ENCODE measurements at places on chromosomes 5 and 9.

DNA sequence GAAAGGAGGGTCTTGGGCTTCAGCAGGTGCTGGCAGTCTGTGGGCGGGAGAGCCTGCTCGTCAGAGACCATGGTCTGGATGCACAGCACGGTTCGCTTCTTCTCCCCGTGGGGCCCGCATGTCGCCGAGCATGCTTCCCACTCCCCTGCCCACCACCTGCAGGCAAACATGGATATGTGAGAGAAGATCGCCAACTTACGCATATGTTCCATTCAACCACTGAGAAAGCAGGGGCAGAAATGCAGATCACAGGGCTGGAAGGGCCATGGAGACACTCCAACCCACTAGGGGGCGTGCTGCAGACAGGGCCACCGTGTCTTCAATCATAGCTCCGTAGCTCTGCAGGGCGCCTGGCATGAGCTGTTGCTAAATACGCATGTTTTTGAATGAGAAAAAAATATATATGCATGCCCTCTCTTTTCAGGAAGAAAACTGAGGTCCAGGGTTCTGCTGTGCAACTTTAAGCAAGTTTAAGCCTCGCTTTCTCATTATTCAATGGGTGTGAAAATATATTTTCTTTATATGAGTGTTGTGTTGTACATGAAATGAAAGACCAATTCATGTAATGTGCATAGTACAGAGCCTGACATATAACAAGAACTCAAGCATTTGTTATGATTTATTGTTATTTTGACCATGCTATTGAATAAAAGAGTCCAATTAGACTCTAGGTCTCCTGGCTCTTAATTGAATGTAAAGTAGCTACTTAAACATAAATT lies 148.0 kb downstream of the TARS1 start:
- DNase-seq, result no peak

GRCh38 chr9:88800329-88800682 lies 191.0 kb upstream of the S1PR3 start:
- no peak for DNase-seq

DNA sequence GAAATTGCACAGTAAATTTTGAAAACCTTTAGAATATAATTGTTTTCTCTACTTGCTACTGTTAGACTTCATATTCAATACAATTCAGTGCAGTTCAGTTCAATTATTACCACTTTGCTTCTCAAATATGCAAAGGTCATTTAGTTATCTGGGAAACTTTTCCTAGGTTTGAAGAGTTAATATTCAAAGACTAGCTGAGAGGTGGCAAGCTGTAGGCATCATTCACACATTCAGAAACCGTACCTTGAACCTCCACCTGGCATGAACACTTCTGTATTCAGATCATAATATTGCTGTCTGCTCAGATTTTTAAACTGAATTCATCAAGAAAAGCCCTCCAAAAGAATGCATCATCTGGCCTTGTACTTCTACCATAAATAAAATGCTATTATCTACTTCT lies 162.1 kb upstream of the PCSK5 start:
- DNase-seq, result no peak

- no peak for DNase-seq
Observed at GRCh38 chr9:133304477-133305377, 29.7 kb upstream of the ABO start.

DNA sequence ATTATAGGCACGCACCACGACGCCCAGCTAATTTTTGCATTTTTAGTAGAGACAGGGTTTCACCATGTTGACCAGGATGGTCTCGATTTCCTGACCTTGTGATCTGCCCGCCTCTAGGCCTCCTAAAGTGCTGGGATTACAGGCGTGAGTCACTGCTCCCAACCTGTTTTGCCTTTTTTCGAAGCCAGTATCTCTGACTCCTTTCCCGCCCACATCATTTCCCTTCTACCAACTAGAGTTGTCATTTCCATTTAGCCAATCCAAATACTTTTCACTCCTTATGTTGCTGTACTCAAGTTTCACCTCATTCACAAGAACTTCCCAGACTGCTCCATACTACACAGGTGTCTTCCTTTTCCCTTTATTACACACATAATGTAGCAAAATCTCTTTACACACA lies 502.6 kb upstream of the CDH6 start:
- no peak for DNase-seq

GRCh38 chr9:37037503-37038301 lies 3.6 kb upstream of the PAX5 start:
- DNase-seq, result no peak

DNA sequence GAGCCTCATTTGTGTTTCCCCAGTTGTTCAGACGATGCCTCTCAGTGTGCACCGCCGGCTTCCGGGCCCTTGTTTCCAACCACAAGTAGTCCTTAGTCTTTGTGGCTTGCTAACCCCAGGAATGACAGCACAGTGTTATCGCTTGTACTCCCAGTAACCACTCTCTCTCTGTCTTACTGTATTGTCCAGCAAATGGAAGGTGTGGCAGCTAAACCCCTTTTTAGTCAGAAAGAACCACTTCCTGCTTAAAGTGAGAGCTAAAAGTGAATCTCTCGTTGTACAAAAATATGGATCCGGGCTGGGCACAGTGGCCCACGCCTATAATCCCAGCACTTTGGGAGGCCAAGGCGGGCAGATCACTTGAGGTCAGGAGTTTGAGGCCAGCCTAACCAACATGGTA lies 61.3 kb downstream of the ENC1 start:
- DNase-seq, result no peak

GRCh38 chr5:61701877-61702602 lies 370.0 kb downstream of the ZSWIM6 start:
- no peak for DNase-seq

- no peak for DNase-seq
Observed at GRCh38 chr5:176155922-176156359, 82.3 kb upstream of the SIMC1 start.

DNA sequence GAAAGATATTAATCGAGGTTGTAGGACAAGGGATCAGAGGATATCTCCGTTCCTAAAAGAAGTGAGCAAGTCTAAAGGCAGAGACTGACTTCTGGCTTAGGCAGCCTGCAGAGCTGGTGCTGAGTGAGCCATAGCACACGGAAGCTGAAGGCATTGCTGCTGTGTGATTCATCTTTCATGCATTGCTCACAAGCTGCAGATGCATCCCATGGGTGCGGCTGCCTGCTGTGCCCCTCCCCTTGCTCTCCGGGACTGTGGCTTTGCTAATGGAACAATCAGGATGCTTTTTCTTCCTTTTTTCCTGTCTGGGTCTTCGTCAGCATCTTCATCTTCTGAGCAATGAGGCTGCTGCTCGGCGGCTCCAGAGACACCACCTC lies 341.4 kb downstream of the DIRAS2 start:
- DNase-seq, result no peak

DNA sequence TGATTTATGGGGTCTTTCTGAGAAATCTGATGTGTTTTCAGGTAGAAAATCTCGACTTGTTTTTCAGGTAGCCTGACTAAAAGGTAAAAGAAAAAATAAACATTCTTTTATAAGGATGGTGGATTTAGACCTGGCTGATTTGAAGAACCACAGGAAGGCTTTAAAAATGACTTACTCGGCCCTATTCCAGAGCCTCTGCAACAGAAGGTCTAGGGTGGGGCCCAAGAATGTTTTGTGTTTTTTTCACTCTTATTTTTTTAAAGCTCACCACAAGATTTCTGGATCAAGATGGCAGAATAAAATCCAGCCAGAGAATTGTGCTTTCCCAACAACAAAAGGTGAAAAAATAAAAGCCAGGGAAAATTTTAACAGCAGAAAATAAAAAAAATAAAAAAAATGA lies 59.1 kb downstream of the FNBP1 start:
- DNase-seq, result no peak

DNA sequence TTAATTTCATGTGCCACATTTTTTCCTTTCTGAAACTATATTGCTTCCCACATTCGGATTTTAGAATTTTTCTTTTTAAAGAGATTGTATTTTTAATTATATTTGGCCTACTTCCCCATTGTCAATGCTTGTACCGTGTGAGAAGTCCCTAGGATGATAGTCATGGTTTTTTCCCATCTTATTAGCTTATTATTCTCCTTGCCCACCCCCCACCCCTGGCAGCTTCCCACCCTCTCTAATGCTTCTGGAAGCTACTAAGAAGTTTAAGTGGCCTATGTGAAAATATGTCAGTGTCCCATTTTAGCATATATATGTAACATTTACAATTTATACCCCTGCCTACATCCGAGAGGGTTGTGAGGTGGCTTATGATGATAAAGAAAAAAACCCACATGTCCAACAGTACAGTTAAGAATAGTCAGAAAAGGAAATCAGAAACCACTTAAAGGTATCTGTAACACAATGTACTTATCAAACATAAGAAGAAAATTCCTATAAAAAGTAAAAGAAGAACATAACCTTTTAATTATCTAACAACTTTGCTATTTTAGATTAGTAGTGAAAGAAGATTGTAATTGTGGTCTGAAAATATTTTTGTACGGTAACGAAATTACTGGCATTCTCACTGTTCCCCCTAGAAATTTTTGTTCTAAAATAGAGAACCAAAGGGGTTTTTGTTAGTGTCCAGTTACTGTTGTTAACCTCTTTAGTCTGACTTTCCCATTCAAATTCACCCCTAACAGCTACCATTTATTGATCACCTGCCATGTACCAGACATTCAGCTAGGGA lies 62.1 kb downstream of the SLC44A1 start:
- DNase-seq, result no peak

GRCh38 chr5:14386884-14387624 lies 194.5 kb upstream of the OTULINL start:
- no peak for DNase-seq

- DNase-seq, result no peak
Observed at GRCh38 chr9:135505406-135506187, 5.1 kb downstream of the MRPS2 start.

DNA sequence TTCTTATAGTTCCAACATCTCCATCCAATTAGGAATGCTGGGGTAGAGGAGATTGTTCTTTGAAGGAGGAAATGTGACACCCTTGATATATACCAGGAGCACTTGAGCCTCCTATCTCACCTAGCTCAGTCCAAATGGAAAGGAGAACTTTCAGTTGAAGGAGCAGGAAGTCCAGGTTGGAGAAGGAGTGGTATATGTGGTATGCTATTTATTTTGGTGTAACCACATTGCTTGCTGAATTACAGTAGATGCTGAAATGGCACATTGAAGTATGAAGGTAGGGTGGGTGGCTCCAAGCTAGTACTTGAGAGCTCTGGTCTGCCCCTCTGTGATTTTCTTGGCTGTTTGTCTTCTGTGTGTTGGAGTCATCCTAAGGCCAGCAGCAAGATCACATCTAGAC lies 6.1 kb downstream of the CSNK1G3 start:
- no peak for DNase-seq

GRCh38 chr5:142179776-142180387 lies 71.3 kb downstream of the NDFIP1 start:
- DNase-seq, result no peak

GRCh38 chr5:77380636-77381035 lies 111.5 kb downstream of the WDR41 start:
- DNase-seq, result no peak

- DNase-seq, result peak; percentile 92
Observed at GRCh38 chr5:100667161-100667630, 132.0 kb downstream of the FAM174A start.

DNA sequence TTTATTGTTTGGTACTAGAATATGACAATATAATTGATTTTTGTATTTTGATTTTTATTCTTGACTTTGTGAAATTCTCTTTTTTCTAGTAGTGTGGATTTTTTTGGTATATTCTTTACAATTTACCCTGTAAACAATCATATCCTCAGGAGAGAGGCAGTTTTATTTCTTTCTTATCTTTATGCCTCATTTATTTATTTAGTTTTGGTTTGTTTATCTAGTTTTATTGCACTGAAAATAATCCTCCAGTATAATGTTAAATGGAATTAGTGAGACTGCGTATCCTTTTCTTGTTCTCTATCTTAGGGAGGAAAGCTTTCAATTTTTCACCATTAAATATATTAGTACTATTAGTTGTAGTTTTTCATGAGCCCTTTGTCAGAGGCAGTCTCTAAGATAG lies 109.4 kb downstream of the MACROH2A1 start:
- no peak for DNase-seq

DNA sequence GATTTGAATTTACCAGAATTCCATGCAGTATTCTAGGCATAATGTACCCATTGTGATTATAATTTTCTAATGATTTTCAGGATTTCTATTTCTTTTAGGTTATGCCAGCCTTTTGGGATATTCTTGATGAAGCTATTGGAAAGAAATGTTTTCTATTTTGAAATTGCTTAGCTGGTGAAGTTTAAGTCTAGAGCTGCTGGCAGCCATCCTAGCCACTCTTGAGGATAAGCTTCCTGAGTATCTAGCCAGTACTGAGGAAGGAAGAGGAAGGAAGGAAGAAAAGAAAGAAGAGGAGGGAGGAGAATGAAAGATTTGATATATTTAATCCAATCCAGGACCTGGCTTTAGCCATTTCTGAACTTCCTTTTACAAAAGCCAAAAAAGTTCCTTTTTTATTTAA lies 142.1 kb upstream of the DAB2 start:
- DNase-seq, result no peak

DNA sequence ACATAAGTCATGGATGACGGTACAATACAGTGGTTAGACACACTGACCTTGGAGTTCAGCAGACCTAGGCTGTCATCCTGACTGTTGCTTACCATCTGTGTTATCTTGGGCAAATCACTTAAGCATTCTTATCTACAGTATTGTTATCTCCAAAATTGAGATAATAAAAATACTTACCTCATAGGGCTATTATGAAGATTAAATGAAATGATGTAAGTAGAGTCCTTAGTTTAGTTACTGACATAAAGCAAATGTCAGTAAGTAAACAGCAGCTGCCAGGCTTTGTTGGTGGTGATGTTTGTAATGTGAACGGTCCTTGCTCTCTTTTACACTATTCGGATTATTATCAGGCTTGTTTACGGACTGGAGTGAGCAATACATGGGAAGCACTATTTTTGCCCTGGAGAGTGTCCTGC lies 107.3 kb upstream of the DPYSL3 start:
- no peak for DNase-seq

DNA sequence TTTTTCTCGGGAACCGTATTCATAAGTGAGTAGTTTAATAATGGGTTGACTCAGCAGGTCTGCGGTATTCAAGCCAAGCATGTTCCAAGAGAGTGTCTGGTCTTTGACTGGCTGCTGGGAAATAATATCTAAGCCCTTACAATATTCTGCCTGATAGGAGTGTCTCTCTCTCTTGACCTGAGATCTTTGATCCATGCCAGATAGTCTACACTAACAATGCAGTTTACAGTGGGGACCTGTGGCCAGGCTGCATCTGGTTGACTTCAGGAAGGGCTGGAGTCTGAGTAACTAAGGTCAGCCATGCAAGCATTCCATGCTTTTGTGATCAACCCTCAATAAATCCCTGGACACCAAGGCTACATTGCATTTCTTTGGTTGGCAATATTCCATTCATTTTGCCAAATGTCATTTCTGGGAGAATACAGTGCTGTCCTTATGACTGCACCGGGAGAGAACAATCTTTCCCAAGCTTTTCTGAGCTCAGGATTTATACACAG lies 195.5 kb downstream of the SEMA5A start:
- DNase-seq, result no peak

Data from SIG-M5 (cell line).